ENCODE measurements at places on chromosomes 5 and 9.

GRCh38 chr5:14177634-14178033 lies 34.5 kb downstream of the TRIO start:
- no peak for DNase-seq

DNA sequence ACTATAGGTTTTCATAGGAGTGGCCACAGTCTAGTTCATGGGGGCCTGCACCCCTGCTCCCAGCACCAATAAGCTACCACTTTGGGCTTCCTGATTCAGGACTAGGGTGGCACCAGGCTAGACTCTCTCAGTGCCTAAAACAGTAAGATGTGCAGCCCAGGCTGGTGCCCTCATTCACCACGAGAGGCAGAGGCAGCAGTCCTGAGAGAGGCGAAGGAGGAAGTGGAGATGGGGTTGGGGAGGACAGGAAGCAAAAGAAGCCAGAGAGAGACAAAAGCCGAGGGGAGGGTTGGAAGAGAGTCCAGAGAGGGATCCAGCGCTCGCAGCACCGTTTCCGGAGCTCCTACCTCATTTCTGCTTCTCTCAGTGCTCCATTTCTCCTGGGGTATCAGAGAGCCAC lies 180.9 kb downstream of the MED10 start:
- DNase-seq, result no peak

DNA sequence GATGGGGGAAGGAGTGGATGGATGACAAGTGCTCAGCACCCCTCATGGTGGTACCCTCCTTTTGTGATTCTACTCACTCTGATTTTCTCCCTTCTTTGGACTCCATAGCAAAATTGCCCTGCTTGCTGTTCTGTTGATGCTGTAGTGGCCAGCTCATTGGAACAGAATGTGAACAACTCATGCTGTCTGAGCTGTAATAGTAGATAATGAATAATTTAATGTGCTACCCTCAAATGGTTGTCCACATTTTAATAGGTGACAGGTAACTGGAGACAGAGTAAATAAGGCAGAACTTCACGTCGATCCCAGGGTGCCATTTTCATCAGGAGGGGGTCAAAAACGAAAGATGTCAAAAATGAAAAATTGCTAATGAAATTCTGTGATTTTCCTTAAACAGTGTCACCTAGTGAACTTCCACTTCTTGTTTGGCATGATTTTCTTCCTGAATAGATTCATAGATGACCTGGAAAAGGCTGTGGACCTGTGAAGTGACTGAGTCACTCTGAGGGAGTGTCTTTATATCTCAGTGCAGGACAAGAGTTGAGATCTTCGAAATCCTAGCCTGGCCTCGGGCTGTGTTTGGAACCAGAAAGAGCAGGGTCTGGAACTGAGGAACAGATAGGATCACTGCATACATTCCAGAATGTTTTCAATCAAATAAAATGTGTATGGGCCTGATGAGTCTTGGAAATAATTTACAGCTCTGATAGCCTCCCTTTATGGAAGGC lies 270.2 kb downstream of the PSAT1 start:
- peak; percentile 60 for DNase-seq

- peak; percentile 92 for DNase-seq
Measured at GRCh38 chr5:87121304-87122150, 146.2 kb upstream of the RASA1 start.

GRCh38 chr9:37920471-37921167 lies 16.7 kb upstream of the SLC25A51 start:
- DNase-seq, result no peak

- DNase-seq, result no peak
Measured at GRCh38 chr5:104652271-104652861, 1089.8 kb upstream of the NUDT12 start.

DNA sequence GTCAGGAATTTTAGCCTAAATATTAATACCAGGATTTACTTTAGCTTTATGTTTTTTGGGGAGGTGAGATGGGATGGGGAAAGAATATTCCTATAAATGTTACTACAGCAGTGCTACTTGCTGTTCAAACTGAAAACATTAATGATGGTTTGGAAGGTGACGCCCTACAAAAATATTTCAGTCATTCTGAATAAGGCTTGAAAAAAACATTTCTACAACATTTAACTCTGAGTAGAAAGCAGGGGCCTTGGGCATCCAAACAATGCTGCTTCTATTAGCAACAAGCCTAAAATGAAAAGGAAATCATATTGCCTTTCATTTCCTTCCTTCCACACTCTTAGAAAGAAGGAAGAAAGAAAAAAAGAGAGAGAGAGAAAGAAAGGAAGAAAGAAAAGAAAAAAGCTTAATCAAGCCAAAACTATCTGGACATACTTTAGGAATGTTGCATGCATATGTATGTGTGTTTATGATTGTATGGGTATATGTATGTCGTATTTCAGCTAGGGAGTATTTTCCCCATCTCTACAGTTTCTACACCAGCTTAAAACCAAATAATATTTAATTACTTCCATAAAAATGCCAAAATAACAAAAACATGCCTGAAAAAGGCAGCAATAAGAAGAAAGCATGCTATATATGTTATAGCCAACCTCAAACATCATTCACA lies 16.3 kb upstream of the DAB2 start:
- DNase-seq, result peak; percentile 55

DNA sequence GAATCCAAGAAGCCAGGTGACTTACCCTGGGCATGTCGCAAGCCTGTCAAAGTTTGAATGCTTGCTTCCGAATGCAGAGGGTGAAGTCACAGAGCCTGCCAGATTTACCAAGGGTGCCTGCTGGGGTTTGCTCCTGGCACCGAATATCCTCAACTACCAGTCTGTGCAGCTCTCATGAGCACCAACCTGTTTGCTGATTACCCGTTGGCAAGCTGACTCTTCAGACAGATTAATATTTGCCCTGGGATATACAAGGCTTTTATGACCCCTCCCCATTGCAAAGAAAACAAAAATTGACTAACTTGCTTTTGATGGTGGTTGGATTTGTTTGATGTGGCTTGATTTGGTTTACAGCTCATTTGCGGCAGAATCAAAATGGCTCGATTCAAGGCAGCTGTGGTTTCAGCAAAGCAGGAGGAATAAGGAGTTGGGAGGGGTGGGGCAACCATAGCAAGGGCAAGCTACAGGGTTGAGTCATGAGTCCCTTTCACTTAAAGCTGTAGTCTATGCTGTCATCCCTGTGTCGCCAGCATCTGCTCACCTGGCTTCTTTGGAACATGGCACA lies 82.3 kb upstream of the AGXT2 start:
- peak; percentile 70 for DNase-seq

All from EL (cell line).